Left ventricle myocardium superior (tissue), 1 donor: ENCODE measurements at places on chromosomes 6 and 20. TPM values are rescaled to one million over a fixed set of nuclear protein-coding genes. Genes with fewer than 3 reads are reported as not detected.

DNA sequence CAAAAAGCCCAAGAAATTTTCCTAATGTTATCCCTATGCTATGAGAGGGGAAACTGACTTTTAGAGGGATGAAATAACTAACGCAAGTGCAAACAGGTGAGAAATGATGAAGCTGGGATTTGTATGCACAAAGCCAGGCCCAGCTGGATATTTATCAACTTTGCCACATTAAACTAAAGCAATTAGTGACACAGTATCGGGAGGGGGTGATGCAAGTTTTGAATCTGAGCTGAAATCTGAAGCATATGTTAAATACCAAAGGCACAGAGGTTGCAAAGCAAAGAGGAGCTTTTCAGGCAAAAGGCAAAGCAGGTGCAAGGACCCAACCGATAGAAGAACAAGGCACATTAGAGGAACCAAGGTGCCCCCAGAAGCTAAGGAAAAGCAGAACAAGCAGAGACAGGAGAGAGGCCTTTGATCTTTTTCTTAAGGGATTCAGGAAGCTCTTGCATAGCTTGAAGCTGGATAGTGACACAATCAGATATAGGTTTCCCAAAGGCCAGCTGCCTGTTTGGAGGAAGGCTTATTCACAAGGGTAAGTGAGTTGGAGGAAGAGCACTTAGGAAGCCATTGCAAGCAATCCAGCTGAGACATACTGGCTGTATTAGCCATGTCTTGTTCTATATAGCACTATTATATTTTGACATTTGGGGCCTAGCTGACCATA, 207.5 kb downstream of the HIVEP2 start:
- no peak for DNase-seq

DNA sequence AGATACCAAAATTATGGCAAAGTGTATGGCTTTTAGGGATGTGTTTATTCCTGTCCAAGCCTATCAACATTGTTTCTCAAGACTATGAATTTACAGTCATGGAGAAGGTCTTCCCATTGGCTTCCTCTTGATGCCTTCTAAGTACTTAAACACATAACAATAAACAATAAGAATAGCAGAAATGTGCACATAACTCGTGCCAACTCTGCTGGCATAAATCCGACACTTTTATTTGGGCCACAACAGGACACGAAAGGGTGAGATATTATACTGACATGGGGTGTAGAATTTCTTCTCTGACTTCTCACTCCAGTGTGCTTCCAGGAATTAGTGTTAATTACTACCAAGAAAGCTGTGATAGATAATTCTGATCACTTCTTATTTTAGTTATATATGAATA, 695.9 kb upstream of the SLC35B3 start:
- no peak for DNase-seq

DNA sequence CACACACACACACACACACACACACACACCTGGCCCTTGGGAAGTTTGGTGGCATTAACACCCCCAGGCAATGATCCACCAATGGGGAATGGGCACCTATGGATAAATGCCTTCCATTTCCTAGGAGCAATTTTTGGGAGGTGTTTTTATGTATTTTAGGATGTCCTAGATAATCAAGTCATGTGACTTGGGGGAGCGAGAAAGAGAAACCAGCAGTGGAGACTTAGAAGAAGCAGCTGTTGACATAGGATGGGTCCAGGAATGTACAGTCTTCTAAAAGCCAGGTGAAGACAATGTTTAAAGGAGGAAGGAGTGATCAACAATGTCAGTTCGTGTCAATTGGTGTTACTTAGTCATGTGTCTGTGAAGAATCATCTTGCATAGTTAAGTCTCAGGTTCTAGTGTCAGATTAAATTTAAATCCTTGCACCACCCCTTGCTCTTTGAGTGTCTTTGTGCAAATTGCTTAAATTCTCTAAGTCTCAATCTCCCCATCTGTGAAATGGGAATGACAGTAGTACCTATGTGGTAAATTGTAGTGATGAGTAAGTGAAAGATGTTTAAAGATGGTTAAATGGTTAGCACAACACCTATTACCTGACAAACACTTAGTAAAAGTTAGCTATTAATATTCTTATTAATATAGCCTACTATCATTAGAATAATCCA, 4.4 kb upstream of the SLC35B3 start:
- no peak for DNase-seq

BFSP1 gene
- total RNA-seq = 0.55 TPM

RAD21L1 gene
- not detected for total RNA-seq

FNDC11 gene
- 0.15 TPM for total RNA-seq
